ENCODE measurements at places on chromosomes 5 and 9.

DNA sequence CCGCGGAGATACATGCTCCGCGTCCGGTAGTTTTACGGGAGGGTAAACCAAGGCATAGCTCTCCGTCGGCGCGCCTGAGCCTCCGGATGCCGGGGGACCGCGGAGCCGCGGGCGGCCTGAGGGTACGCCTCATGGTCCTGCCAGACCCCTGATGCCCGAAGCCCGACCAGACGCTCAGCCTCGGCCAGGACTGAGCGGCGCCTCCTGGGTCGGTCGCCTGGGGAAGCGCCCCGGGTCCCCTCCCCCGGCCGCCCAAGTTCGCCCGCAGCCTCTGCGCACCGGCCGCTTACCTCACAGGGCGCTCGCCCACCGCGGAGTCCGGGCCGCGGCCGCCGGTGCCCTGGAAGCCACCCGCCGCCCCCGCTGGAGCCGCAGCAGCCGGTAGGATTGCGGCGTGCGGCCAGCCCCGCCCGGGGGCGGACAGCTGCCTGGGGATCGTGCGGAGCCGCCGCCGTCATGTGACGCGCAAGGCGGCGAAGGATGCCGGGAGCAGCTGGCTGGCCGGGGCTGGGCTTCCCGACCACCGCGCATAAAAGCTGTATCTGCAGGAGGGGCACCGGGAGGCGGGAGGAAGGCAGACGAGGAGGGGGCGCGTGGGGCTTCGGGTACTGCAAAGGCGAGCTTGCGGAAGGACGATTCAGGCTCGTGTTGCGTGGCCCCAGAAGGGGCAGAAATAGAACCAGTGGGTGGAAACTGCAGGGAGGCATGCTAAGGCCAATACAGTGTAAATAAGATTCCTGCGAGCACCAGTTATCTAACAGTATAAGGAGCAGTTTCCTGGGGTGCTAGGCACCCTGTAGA, at the start of gene FBXO10:
TSS of gene FBXO10 (minus strand) at position 460 of the 801 bp plus-strand sequence. CDS start 34,612 bp downstream, outside the sequence.
- peak; percentile 84 for DNase-seq

DNA sequence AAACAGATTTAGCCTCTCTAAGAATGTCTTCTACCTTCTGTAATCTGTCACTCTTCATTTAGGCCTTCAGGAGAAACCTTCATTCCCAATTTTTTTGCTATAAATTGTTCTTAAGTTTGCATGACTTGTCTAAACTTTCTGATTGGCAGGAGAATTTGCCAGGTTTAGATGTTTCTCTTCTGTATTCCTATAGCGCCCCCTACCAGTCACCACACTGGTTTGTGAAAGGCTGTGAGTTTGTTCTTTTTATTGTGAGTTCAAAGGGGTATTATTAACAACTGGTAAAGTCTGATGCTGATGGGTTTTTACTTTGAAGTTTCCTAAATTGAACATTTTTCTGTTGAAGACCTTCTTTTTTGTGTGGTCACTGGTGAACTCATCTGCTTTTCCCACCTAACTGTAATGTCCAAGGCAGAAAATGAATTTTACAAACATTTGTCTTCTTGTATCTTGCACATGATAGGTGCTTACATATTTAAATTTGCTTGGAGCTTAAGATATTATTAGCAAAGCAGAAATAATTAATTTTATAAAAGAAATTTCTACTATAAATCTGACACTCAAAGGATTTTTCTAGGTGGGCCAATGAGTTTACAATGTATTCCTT, 18.4 kb upstream of the F2RL2 start:
- DNase-seq = peak; percentile 49

GRCh38 chr9:137417161-137418021, 5.6 kb downstream of the EXD3 start:
- peak; percentile 74 for DNase-seq

DNA sequence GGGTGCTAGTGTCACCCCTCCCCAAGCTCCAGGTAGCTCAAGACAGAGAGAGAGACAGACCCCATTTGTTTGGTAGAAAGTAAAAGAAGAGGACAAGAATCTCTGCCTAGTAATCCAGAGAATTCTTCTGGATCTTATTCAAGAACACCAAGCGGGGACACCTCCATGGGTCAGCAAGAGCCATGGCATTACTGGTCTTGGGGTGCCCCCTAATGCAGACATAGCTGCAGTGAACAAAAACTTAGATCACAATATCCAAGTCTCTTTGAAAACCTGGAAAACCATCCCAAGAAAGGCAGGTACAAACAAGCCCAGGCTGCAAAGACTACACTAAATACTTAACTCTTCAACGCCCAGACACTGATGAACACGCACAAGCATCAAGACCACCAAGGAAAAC, 29.9 kb upstream of the PDE4D start:
- DNase-seq = no peak

GRCh38 chr5:177552839-177553455, 1.4 kb downstream of the FAM193B start:
- no peak for DNase-seq

- DNase-seq = no peak
Measured at GRCh38 chr5:74015716-74016115, 389.7 kb downstream of the ARHGEF28 start.
